Fibroblast of lung (primary cell): ENCODE measurements at places on chromosomes 4 and X. TPM values are rescaled to one million over a fixed set of nuclear protein-coding genes. Genes with fewer than 3 reads are reported as not detected.

Gene ADH6
- 0.17 TPM in 1 of 2 replicates, not detected in the other for total RNA-seq

Gene DCLK2
- total RNA-seq = 3.1 and 14.0 TPM in 2 replicates

Gene GRXCR1
- total RNA-seq = not detected in 2 replicates

Gene GLOD5
- not detected in 2 replicates for total RNA-seq

Gene PROM1
- total RNA-seq = under 0.01 and 0.17 TPM in 2 replicates

Gene OTC
- not detected in 2 replicates for total RNA-seq

Gene CT45A2
- not detected in 2 replicates for total RNA-seq

Gene MRFAP1L1
- 41.6 and 45.5 TPM in 2 replicates for total RNA-seq

Gene SPACA5
- total RNA-seq = not detected in 2 replicates

Gene PAGE4
- not detected in 2 replicates for total RNA-seq

Gene MAGEA9B
- not detected in 2 replicates for total RNA-seq

Gene KCND1
- total RNA-seq = 0.77 and 1.3 TPM in 2 replicates

Gene NAP1L2
- 0.51 and 3.6 TPM in 2 replicates for total RNA-seq

Gene SPANXA2
- total RNA-seq = not detected in 2 replicates

Gene LIN54
- 10.0 and 15.2 TPM in 2 replicates for total RNA-seq

Gene SERPINA7
- total RNA-seq = not detected in 2 replicates

Gene WDR17
- total RNA-seq = 2.1 and 4.5 TPM in 2 replicates

Gene CENPVL3
- total RNA-seq = not detected in 2 replicates

Gene LRAT
- under 0.01 TPM in 2 replicates for total RNA-seq

Gene PNCK
- 0.26 and 0.33 TPM in 2 replicates for total RNA-seq

Gene MANBA
- 59.1 and 97.9 TPM in 2 replicates for total RNA-seq

Gene TCEAL7
- 32.5 and 52.6 TPM in 2 replicates for total RNA-seq

Gene MSX1
- 1.3 and 2.1 TPM in 2 replicates for total RNA-seq

Gene EGFL6
- 0.17 and 2.1 TPM in 2 replicates for total RNA-seq

Gene TLR3
- total RNA-seq = 4.6 and 8.1 TPM in 2 replicates

Gene RNF212
- total RNA-seq = 0.66 and 2.6 TPM in 2 replicates

Gene FATE1
- not detected in 2 replicates for total RNA-seq

Gene POU3F4
- total RNA-seq = under 0.01 TPM in 1 of 2 replicates, not detected in the other

Gene SHROOM2
- under 0.01 TPM in 2 replicates for total RNA-seq

Gene DSPP
- not detected in 2 replicates for total RNA-seq

Gene PDGFRA
- total RNA-seq = 350 and 363 TPM in 2 replicates

Gene PPEF2
- not detected in 2 replicates for total RNA-seq

Gene SUPT20HL1
- not detected in 2 replicates for total RNA-seq

Gene MAB21L2
- under 0.01 TPM in 1 of 2 replicates, not detected in the other for total RNA-seq

Gene FGD1
- 3.3 and 4.5 TPM in 2 replicates for total RNA-seq

Gene KLHL34
- 0.17 TPM in 1 of 2 replicates, not detected in the other for total RNA-seq

Gene GPM6B
- 0.99 and 1.0 TPM in 2 replicates for total RNA-seq

Gene ADH4
- total RNA-seq = not detected in 2 replicates

Gene PRKG2
- total RNA-seq = 17.5 and 26.5 TPM in 2 replicates

Gene NR3C2
- total RNA-seq = 4.4 and 7.4 TPM in 2 replicates

Gene RBM10
- total RNA-seq = 39.5 and 50.0 TPM in 2 replicates

Gene CCDC110
- total RNA-seq = 2.0 and 2.3 TPM in 2 replicates

Gene KIT
- 0.50 and 0.51 TPM in 2 replicates for total RNA-seq

Gene NMU
- total RNA-seq = not detected in 2 replicates

Gene ARMCX6
- 24.1 and 32.9 TPM in 2 replicates for total RNA-seq

Gene SH3RF1
- 10.5 and 13.0 TPM in 2 replicates for total RNA-seq

Gene SCRG1
- 0.17 and 1.0 TPM in 2 replicates for total RNA-seq

Gene CLIC2
- 6.7 and 11.7 TPM in 2 replicates for total RNA-seq

Gene GPRASP3
- 5.9 and 9.7 TPM in 2 replicates for total RNA-seq
